Activated CD4-positive, alpha-beta T cell treated with anti-CD3 and anti-CD28 coated beads for 36 hours (primary cell): ENCODE measurements at places on chromosomes 3 and 15. TPM values are rescaled to one million over a fixed set of nuclear protein-coding genes. Genes with fewer than 3 reads are reported as not detected.

The RNU6-1 gene
- total RNA-seq = not detected

- DNase-seq = peak; percentile 62
These were observed 60.2 kb downstream of the AGBL1 start for GRCh38 chr15:86139828-86140227.

DNA sequence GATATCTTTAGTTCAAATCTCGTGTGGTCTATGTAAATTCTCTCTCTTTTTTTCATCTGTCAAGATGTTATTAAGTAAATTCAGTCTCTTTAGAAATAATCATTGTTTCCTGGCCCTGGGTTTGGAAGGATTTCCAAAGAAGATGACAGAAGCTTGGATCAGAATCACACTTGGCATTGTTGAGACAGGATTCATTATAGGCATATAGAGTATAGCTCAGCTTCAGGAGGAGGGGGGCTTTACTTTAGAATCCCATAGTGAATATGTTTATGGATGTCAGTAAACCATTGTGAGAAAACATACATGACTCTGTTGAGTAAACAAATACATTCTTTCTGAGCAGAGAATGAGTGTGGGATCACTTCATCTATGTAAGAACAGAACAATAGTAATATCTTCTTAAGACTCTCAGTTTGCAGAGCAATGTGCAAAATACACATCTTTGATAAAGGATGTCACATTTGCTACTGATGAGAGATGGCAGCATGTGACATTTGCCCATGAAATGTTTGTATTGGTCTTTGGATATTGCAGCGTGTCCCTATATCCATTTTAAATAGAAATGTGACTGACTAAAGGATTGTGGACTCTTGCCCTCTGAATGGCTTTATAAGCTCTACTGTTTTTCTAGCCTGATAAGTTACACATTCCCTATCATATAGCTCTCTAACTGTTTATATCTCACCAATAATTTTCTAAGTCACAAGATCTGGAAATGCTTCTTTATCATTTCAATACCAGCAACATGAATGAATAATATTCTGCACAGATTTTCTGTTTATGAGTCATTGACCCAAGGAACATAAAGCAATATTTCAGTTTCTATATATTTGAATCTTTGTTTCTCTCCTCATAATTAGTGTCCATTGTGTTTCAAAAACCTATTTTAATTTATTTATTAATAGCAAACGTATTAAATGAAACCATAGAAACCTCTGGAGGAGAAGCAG lies 95.6 kb upstream of the THRB start:
- no peak for DNase-seq

The ISLR2 gene
- not detected for total RNA-seq

GRCh38 chr3:133962849-133963248 lies 66.9 kb downstream of the SLCO2A1 start:
- DNase-seq = no peak

The TMEM207 gene
- not detected for total RNA-seq

The LRRC31 gene
- total RNA-seq = not detected

- DNase-seq = no peak
These were observed 11.3 kb downstream of the SELENOS start for GRCh38 chr15:101266034-101266433.

The GPR176 gene
- total RNA-seq = 0.14 TPM
